ENCODE measurements at places on chromosomes 2 and 18.

DNA sequence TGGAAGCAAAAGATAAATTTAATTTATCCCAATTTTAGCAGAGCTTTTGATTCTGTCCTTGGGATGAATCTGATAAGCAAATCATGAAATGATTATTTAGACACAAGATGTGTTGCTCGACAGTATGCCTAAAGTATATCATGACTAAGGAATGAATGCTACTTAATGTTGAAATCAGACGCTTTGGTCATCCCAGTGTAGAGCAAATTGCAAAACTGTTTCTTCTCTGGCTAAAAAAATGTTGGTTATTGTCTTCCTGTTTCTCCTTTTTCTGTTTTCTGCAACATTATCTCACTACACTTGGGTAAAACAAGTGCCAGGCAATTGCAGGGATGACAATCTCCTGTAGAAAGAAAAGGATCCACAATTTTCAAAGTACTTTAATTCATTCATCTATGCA is 66.4 kb downstream of the BABAM2 start:
- DNase-seq, result no peak

DNA sequence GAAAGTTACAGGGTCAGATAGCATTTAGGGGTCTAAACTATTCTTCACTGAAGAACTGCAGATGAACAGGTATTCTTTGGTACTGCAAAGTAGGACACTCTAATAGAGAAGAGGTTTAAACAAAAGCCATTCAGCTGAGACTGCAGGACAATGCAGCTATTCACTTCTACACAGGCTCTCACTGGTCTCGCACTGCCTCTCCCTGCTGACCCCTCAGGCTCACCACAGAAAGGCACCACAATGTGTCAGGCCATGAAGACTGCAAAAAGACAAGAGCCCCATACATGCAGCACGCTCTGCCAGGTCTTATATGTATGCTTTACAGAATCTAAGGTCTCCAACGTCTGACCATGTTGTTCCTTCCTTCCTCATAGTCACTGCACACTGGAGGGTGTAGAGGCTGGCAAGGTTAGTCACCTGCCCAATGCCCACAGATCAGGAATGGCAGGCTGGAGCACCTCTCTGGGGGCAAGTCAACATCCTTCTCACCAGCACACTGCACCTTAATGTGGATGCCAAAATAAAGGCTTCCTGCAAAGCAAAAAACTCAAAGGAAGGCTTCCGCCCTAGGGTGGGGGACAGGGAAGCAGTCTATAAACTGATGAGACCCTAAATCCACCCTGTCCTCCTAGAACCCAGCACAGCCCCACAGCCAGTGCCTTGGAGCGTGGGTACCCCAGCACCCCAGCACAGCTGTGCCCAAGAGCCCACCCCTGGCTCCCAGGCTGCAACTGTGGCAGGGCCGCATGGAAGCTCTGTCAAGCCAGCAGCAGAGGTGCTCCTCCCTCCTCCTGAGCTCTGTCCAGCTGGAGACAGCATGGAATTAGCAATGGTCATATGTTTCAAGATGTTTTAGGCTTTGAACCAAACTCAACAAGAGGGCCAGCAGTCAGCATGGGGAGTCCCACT is 10.7 kb upstream of the RNU4ATAC start:
- no peak for DNase-seq

- DNase-seq, result no peak
Observed at GRCh38 chr2:215313255-215313613, 1.4 kb downstream of the ATIC start.

DNA sequence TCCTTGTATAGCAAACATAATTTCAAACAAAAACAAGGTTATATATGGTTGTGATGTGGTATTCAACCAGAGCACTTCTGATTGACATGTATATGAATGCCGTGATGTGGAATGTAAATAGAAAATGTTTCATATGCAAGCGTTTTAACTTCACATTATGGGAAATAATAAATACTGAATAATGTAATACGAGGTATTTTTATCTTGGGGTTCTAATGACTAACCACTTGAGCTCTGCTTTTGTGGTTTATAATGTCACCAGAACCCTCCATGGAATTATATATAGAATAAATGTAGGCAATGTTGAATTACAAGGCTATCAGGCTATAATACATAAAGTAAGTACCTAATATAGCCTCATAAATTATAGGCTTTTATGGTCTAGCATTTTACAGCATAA is 72.4 kb downstream of the ZNF521 start:
- DNase-seq, result no peak

DNA sequence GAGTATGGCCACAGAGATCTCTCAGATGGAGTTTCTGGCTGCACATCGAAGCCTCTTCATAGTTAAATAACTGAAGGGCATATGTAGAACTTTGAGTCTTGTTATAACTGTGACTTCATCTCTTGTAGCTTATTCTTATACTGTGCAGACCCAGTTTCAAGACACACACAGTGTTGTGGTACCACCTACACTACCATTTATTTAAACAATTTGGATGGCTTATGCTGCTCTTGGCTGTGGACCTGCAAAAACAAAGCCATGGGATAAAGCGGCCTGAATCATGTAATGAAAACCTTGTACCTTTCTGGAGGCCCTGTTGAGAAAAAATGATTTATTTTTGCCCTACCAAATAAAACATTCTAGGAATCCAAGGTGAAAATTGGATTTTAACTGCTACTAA is 262.8 kb upstream of the RASGRP3 start:
- DNase-seq, result no peak

DNA sequence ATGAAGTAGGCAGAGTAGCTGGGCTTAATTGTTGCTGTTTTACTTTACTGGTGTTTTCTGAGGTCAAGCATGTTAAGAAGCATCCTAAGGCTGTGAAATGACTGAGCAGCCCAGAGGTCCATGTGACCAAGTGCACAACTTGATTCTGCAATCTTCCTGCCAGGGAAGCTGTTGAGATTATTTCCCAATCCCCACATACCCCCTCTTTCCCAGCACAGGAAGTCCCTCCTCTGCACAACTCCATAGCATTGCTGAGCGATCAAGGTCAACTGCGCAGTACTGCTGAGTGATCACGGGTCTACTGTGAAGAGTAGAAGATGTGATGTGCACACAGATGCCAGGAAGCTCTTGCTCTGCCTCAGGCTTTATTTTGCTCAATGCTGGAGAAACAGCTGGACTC is 105.8 kb downstream of the GALNT14 start:
- no peak for DNase-seq

GRCh38 chr2:225009768-225010167 is 32.5 kb downstream of the DOCK10 start:
- no peak for DNase-seq

DNA sequence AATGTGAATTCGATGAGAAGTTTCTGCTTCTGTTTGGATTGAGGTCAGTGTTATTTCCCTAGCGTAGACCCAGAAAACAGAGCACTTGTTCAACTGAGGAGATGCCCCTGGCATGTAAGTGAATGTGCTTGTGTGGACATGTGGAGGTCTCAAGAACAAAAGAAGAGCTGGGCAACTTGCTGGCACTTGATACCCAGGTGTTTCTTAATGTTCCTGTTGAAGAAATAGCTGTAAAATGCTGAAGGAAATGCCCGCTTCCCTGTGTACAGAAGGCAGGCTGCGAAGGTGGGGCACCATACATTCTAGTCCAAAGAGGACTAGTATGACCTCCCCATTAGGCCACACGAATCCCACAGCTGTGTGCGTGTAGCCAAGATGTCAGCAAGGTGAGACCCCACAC is 9.8 kb upstream of the LBH start:
- no peak for DNase-seq

GRCh38 chr2:65766768-65767267 is 334.4 kb upstream of the SPRED2 start:
- no peak for DNase-seq

- DNase-seq, result no peak
Observed at GRCh38 chr2:177806025-177806424, 266.6 kb downstream of the PDE11A start.

GRCh38 chr2:113981404-113982134 is 91.7 kb downstream of the ACTR3 start:
- DNase-seq, result no peak

- DNase-seq, result peak; percentile 57
Observed at GRCh38 chr2:38528008-38528442, 74.7 kb downstream of the HNRNPLL start.

- DNase-seq, result no peak
Observed at GRCh38 chr2:82485701-82486100, 1973.4 kb downstream of the SUCLG1 start.

Data from stimulated activated CD4-positive, alpha-beta T cell treated with anti-CD3 and anti-CD28 coated beads, Interleukin-4, amount 100 ng/mL, for 48 hours (primary cell).